ENCODE measurements at places on chromosomes 7 and 10.

DNA sequence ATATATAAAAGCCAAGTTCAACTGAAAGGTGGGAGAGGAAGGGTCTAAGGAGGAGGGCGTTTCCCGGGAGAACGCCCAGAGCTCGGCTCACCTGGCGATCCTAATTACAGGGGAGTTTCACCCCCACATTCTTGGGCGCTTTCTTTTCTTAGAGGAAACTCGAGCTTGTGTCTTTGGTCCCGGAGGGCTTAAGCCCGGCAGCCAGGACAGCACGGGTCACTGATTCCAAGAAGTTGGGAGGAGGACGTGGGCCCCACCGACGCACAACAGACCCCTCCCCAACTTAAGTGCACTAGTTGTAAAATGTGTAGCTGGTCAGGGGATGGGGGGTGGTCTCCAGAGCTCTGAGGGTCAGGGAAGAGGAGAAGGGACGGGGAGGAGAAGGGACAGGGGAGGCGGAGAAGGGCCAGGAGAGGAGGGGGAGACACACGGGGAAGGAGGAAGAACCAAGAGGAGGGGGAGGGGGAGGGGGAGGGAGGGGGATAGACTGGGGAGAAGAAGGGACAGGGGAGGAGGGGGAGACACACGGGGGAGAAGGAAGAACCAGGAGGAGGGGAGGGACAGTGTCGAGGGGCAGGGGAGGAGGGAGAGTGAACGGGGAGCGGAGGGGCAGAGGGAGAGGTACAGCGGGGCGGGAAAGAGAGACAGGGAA is 874 bp downstream of the BAIAP2L1 start:
- no peak for DNase-seq

DNA sequence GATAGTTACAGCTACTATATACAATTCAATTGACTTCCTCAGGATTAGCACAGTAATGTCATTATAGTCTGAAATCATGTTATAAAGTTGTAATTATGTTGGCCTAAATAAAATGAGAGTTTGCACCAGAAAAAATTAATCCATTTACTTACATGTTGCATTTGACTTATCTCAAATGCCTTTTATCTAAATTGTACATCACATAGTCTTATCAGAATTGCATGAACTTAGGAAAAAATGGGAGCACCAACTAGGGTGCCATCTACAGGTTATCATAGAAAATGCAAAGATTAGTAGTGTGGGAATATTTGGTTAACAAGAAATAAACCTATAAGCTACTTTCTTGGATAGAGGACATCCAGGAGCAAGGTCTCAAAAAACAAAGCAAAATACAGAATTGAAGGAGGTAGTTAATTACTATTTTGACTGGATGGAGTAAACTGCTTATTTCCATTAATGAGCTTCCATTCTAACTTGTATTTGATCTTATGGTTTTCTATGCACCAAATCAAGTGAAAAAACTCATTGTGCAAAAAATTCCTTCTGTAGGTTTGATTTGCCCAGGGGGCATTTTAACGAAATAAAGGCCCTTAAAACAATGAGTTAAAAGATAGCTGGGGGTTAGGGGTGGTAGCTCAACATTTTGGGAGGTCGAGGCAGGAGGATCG is 60.0 kb upstream of the ORC5 start:
- DNase-seq = no peak

- peak; percentile 67 for DNase-seq
These were observed 367.8 kb upstream of the GALNT17 start for GRCh38 chr7:70763961-70764691.

- no peak for DNase-seq
These were observed 528.3 kb downstream of the PHTF2 start for GRCh38 chr7:78326876-78327275.

- DNase-seq = no peak
These were observed 15.0 kb downstream of the CXCL12 start for GRCh38 chr10:44369854-44370253.

GRCh38 chr7:44383566-44383965 is 58.2 kb upstream of the CAMK2B start:
- DNase-seq = no peak

DNA sequence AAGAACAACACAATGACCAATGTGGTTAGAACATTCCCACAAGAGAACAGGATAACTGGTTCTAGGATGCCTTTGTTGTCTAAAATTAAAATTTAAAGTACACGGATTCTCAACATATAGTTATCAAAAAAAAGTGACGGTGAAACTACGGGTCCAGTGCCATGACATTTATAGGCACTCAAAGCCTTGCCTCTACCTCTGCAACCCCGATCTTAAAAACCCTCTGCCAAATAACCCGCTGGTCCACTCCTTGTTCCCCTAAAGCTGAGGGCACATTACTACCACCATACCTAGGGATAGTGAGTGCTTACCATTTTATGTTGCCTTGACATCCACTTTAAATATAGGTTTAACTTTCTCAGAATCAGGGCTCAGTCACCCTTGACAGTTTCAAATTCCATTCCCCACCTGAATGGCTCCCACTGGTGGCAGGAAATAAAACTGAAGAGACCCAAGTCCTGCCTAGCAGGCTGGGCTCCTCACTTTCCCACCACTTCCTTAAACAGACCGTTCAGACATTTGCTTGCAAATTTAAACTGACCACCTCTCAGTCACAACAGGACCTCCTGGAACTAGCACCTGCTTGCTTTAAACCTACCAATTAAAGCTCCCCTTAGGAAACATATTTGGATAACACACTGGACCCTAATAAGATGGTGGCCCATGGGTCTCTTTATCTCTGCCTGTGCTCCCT is 169.9 kb upstream of the ASAH2 start:
- peak; percentile 47 for DNase-seq

DNA sequence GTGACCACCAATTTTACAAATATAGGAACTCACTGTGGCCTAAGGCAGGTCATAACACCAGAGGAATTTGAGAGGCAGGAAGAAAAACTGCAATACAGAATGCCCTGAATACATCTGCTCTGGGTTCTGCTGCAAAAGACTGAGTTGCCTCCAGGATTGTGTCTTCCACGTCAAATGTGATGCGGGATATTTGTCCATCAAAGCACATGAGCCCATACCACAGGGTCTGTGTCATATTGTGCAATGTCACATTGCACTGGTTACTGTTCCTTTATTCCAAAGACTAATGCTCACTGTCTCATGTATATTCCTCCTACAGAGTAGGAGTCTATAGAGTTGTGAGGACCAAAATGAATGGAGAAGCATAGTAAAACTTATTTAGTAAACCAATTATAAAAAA is 58.6 kb upstream of the ABCB4 start:
- no peak for DNase-seq

- DNase-seq = no peak
These were observed 139.5 kb downstream of the KMT2E start for GRCh38 chr7:105153531-105153930.

DNA sequence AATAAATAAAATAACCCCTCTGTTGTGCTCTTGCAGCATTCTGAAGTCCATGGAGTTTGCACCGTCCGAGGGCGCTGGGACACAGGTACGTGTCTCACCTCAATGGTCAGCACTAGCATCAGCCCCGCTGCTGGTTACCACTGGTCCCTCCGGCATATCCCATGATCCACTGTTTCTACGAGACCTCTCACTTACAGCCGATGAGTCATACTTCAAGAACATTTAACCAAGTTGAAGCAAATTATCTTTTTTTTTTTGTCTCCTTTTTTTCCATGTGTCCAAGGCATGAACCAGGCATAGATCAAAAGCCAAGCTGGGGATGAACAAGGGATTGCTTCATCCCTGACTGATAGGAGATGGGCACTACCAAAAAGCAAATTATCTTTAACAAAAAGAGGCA is 92.9 kb upstream of the SH2B2 start:
- no peak for DNase-seq

GRCh38 chr10:69180525-69181204 is 631 bp downstream of the SUPV3L1 start:
- peak; percentile 57 for DNase-seq

- no peak for DNase-seq
These were observed 64.3 kb downstream of the INSIG1 start for GRCh38 chr7:155361947-155362346.

DNA sequence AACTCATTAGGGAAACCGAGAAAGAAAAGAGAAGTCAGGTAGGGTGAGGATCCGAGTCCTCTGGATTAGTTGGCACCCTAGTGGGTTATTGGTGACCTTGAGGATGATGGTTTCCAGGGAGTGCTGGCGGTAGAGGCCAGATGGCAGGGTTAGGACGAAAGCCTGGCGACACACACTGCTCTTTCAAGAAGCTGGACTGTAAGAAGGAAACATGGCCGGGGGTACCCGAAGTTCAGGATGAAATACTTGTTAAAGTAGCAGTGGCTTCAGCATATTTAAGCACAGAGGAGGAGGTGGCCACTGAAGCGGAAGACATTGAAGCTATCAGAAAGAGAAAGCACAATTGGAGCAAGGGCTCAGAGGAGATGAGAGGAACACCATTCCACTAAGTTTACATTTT is 224.6 kb downstream of the RELN start:
- no peak for DNase-seq

DNA sequence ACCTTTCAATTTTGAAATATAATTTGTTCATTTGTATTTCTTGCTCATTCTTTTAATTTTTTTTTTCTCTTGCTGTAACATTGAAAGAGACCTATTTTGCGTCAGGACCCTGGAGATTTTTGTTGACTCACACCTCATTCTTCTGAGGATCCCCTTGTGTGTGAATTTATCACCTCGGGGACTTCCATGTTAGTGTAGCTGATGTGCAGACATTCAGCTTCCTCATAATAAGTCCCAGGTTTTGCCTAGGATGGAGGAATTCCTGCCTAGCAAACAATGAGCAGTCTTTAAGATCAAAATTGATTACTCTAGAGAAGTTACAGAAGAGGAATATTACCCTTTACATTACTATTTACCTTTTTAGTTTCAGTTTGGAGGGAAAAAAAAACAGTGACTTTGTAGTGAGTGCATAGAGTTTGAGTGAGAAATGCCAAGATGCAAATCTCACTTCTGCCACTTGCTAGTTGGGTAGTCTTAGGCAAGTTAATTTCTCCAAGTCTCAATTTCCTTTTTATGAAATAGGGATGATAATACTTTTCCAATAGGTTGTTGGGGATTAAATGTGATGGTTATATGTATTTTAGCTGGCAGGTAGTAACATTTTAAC is 14.3 kb downstream of the TES start:
- no peak for DNase-seq

DNA sequence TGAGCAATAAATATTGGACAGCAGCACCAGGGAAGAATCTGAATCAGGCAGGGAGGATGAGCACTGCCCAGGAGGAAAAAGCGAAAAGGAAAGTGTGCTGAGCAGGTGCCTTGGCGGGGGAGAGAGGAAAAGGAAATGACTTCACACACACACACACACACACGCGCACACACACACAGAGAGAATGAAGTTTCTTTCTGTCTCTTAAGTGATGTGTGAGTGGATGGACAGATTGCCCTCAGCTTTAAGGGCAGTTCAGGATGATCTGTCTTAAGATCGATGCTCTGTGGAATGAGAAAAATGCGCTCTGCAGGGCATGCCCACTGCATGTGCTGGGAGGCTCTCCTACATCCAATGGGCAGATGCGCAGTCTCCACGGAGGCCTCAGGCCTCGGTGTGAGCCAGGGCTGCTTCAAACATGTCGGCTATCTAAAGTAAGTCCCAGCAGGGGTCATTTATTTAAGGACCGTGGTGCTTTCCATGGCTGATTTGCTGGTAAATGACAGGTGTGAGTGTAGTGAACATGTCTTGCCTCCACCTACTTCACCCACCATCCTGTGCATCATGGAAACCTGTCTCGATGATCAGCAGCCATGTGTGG is 2.5 kb upstream of the ACBD5 start:
- DNase-seq = peak; percentile 81

GRCh38 chr10:100987685-100988049 is 324 bp downstream of the TWNK start:
- no peak for DNase-seq

DNA sequence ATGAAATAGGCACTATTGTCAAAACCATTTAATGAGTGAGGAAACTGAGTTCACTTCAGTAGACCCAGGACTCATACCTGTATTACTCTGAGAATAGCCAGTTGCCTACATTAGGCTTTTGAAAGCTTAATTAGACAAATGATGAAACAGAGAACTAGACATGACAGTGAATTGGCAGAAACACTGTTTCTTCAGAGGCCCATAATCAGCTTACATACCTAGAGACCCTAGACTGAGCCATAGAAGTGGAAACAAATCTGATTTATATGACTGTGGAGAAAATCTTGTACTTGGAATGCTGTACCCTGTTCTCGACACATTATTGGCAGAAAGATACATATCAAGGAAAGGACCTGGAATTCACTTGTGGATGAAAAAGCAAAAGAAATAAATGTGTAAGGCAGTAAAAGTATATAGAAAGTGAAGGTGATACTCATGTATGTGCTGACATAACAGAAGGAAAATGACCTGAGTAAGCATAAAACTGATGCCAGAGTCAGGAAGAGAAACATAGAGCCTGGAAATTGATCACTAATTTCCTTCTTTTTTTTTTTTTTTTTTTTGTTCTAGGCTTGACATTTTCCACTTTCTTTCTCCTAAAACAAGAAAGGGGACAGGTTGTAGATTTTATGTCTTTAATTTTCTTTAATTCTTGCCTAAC is 251.5 kb downstream of the BICC1 start:
- DNase-seq = no peak

DNA sequence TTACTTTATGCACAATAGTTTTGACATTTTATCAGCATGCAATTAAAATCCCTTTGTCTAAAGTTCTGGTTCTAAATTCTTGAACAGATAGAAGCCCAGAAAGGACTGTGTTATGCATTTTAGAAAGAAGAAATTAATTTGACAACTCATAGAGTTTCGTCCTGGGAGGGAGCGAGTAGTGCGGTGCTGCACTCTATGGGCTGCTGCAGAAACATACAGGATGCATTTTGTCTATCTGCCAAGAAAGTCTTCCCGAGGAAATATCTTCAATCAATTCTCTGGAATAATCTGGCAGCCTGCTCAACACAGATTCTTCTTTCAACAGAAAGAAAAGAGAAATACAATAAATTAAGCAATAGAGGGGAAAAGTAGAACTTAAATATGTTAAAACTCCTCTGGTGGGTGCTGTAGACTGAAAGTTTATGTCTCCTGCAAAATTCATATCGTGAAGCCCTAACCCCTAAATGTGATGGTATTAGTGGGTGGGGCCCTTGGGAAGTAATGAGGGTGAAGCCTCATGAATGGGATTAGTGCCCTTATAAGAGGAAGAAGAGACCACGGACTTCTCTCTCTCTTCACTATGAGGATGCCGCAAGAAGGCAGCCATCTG is 39.0 kb upstream of the IFRD1 start:
- no peak for DNase-seq

DNA sequence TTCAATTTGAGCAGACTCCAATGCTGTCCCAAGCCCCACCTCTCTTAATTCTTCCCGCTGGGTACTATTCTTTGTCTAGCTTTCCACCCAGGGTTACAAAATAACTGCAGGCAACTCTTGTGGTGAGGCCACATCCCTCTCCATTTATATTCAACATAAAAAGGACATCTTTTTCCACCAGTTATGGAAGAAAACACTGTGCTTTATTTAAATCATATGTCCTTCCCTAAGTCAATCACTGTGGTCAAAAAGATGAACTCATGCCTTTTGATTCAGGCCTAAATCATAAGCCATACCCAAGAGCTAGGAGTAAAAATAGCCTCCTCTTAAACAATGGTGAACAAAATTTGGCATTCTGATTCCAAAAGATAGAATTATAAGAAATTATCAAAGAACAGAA is 386.0 kb downstream of the SEMA3D start:
- DNase-seq = no peak

Data from activated CD4-positive, alpha-beta memory T cell treated with anti-CD3 and anti-CD28 coated beads for 36 hours (primary cell).